ENCODE measurements at places on chromosomes 3 and 15.

GRCh38 chr3:183208260-183208659 is 44.8 kb upstream of the B3GNT5 start:
- DNase-seq, result no peak

DNA sequence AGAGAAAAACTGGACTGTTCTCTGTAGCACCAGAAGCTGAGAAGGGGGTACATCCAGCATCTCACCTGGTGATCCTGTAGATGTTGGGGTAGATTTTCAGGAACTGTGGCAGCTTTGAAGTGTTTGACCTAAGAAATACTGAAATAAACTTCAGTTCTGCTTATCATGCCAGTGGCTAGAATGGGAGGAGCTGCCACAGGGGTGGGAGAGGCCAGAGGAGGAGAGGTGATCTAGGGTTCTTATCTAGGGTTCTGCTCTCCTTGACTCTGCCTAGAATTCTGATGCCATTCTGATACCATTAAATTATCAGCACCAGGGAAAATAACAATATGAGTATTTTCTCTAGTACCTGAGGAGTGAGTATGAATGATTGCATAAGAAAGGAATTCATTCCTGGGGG is 10.2 kb upstream of the CPOX start:
- no peak for DNase-seq

- DNase-seq, result no peak
Observed at GRCh38 chr3:81728766-81729544, 32.5 kb downstream of the GBE1 start.

DNA sequence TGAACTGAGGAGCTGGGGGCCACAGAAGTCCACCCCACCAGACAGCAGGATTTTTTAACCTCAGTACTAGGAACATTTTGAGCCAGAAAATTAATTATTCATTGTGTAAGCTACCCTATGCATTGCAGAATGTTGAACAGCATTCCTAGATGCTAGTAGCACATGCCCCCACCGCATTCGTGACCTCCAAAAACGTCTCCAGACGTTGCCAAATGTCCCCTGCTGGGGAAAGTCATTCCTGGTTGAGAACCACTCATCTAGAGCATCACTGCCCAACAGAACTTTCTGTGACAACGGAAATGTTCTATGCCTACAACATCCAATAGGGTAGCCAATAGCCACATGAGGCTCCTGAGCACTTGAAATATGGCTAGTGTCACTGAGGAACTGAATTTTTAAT is 333.5 kb downstream of the FOXP1 start:
- DNase-seq, result no peak

DNA sequence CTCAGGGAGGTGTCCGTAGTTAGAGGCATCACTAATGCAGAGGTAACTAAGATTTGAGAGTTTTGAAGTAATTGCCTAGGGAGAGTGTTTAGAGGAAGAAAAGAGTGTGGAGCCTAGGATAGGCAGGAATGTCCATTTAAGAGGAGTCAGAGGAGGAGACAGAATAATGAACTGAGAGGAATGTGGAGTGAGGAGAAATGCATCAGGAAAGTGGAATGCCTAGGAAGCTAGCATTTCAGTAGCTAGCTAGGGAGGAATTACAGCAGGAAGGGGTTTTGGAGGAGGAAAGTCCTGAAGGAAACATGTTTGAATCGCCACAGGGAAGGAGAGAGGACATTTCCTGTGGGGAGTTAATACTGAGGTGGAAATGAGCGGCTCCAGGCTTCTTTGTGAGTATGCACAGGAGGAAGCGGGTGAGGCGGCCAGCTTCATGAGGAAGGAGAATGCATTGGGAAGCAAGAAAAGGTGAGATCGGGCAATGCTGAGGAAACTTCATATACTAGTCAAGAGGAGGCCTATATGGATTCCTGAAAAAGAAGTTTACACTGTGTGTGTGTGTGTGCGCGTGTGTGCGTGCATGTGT is 154.3 kb downstream of the TMEM108 start:
- no peak for DNase-seq

GRCh38 chr3:53794597-53794996 is 51.6 kb downstream of the CHDH start:
- peak; percentile 31 for DNase-seq

GRCh38 chr3:142530296-142530695 is 48.2 kb downstream of the ATR start:
- DNase-seq, result no peak

GRCh38 chr15:39542385-39543065 is 38.4 kb upstream of the THBS1 start:
- DNase-seq, result no peak

- no peak for DNase-seq
Observed at GRCh38 chr3:168951884-168952283, 711.6 kb downstream of the MECOM start.

- DNase-seq, result peak; percentile 84
Observed at GRCh38 chr3:44355362-44356033, 16.9 kb downstream of the TCAIM start.

GRCh38 chr3:25665315-25666280 is 891 bp upstream of the TOP2B start:
- DNase-seq, result peak; percentile 17

- no peak for DNase-seq
Observed at GRCh38 chr3:167839460-167840134, 104.1 kb downstream of the SERPINI1 start.
